Naive thymus-derived CD4-positive, alpha-beta T cell (primary cell): ENCODE measurements at places on chromosomes 3 and 15. TPM values are rescaled to one million over a fixed set of nuclear protein-coding genes. Genes with fewer than 3 reads are reported as not detected.

DNA sequence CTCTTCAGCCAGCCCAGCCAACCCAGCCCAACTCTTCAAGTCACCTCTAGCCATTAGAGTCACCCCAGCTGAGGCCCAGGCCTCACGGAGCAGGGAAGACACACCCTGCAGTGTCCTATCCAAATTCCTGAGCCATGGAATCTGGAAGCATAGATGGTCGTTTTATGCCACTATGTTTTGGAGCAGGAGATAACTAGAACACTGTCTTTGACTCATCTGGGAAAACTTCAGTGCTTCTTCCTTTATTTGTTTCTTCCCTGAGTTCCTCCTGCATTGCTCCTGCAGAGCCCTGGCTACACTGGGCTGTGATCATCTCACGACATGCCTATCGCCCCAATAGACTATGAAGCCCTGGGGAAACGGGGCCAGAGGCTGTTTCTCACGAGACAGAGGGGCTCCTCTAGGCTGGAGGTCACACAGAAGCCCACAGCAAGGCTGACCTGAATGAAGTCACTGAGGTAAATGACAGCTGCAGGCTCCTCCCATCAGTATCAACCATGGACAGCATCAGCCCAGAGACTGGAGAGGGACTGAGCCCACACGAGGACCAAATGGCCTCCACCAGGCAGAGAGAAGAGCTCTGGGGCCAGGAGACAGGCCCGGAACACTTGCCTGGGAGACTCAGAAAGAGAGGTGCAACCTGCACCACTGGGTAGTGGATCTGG lies 22.7 kb downstream of the CRABP1 start:
- no peak overlapping the region for H3K27ac ChIP-seq
- no peaks in the 10 kb centered on the region for H3K36me3 ChIP-seq
- H3K4me1 ChIP-seq: no peaks in the 10 kb centered on the region

GRCh38 chr15:98776607-98777281 lies 128.4 kb downstream of the IGF1R start:
- H3K36me3 ChIP-seq: no peaks in the 10 kb centered on the region
- H3K4me1 ChIP-seq: no peaks in the 10 kb centered on the region
- no peak for DNase-seq
- H3K4me3 ChIP-seq: no peak overlapping the region
- H3K27ac ChIP-seq: no peak overlapping the region

DNA sequence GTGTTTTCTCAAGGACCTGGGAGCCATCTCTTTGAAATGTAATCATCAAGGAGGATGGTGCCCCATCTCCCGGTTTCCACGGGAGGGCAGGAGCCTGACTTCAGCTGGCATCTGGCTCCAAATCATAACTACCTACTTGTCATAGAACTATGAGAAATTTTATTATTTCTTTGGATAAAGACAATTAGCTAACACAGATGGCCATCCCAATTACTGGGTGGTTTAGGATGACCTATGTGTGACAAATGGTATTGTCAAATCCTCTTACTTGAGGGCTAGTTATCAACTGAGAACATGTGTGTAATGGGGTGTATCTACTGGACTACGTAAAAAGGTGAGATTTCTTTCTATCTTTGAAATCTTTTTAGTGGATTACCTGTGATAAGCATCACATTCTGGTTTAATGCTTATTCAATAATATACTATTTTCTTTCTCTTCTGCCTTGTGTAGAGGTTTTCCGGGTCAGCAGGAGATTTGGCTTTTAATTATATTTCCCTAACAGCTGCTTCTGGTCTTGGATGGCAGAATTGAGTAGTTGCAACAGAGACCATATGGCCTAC lies 15.3 kb upstream of the PARP14 start:
- no peak for DNase-seq
- H3K4me1 ChIP-seq: no peaks in the 10 kb centered on the region
- H3K36me3 ChIP-seq: no peaks in the 10 kb centered on the region

The HMCES gene
- 52.2 TPM for total RNA-seq

DNA sequence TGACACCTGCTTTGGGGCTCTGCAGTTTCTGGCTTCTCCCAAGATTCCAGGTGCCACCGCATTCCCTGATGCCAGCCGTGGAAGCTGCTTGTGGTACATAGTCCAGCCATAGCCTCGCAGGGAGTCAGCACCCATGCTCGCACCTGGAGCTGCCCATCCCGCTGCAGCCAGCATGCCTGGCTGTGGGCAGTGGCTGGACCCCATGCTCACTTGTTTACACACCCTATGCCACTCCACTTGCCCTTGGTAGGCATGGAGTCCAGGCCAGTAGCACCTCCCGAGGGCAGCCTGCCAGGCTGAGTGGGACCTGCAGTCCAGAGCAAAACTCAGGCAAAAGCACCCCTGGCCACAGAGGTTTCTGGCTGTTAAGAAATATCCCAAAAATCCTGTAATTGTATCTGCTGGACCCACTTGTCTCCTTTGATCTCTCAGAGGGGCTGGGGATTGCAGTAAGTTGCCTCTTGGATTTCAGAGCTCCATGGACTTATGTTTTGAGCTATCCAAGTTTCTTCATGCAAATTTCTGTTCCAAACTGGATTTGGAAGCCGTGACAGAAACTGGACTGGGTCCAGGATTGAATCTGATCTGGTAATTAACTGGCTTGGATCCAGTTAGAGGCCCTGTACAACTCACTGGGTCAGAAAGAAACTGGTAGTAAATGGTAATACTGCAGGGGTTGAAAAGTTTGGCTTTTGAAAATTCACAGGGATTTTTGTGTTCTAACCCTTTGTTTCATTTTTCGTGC lies 149.3 kb downstream of the FMN1 start:
- H3K36me3 ChIP-seq: no peaks in the 10 kb centered on the region
- no peaks in the 10 kb centered on the region for H3K27me3 ChIP-seq
- DNase-seq: no peak

DNA sequence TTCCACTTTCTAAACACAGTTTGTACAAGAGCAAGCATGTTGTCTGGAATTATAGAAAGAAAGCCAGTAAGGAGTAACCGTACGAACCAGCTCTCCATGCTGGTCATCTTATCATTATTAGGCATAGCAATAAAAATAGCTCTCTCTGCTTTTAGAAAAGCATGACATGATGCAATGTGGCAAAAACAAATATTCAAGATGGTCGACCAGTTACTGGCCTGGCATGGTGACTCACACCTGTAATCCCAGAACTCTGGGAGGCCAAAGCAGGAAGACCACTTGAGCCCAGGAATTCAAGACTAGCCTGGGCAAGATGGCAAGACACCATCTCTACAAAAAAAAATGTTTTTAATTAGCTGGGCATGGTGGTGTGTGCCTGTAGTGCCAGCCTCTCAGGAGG lies 2.6 kb upstream of the MAP4 start:
- no peak overlapping the region for H3K4me3 ChIP-seq
- no peak overlapping the region for H3K27ac ChIP-seq
- H3K4me1 ChIP-seq: peaks cover 13% of the 10 kb centered on the region
- DNase-seq: no peak

- H3K4me1 ChIP-seq: no peaks in the 10 kb centered on the region
- no peaks in the 10 kb centered on the region for H3K27me3 ChIP-seq
- H3K36me3 ChIP-seq: no peaks in the 10 kb centered on the region
- H3K27ac ChIP-seq: no peak overlapping the region
Measured at GRCh38 chr3:156298938-156299337, 178.6 kb downstream of the KCNAB1 start.

- no peak overlapping the region for H3K4me3 ChIP-seq
- no peak for DNase-seq
- no peaks in the 10 kb centered on the region for H3K36me3 ChIP-seq
- no peaks in the 10 kb centered on the region for H3K27me3 ChIP-seq
- H3K4me1 ChIP-seq: no peaks in the 10 kb centered on the region
- no peak overlapping the region for H3K27ac ChIP-seq
Measured at GRCh38 chr3:134874737-134875413, 79.8 kb downstream of the EPHB1 start.

The NGLY1 gene
- 76.3 TPM for total RNA-seq

DNA sequence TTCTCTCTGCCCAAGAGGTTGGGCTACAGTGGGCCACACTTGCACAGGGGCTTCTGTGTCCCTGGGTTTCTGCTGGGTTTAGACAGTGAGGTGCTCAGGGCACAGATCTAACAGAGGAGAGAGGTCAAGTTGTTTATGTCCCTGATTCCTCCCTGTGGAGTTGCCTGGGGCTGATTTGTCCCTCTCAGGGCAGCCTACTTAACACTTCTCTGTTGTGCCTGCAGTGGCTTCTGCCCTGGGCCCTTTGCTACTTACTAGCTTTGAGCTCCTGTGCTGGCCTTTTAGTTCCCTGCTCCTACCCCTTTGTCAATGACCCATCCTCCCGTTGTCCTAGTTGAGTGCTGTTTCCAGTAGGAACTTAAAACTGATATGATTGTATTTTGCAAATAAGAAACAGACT lies 114.0 kb upstream of the RGMA start:
- no peaks in the 10 kb centered on the region for H3K36me3 ChIP-seq
- no peaks in the 10 kb centered on the region for H3K4me1 ChIP-seq
- no peaks in the 10 kb centered on the region for H3K27me3 ChIP-seq

GRCh38 chr3:69426967-69427304 lies 41.0 kb upstream of the FRMD4B start:
- no peak overlapping the region for H3K4me3 ChIP-seq
- H3K27ac ChIP-seq: no peak overlapping the region
- H3K4me1 ChIP-seq: no peaks in the 10 kb centered on the region
- H3K36me3 ChIP-seq: no peaks in the 10 kb centered on the region

The DUOXA1 gene
- total RNA-seq: 0.49 TPM

The FILIP1L gene
- total RNA-seq: not detected

The ECE2 gene
- not detected for total RNA-seq

The PPP4R2 gene
- 87.0 and 88.2 TPM in 2 replicates for total RNA-seq

- H3K36me3 ChIP-seq: no peaks in the 10 kb centered on the region
- no peak for DNase-seq
- H3K4me1 ChIP-seq: no peaks in the 10 kb centered on the region
- no peak overlapping the region for H3K27ac ChIP-seq
- H3K27me3 ChIP-seq: no peaks in the 10 kb centered on the region
Measured at GRCh38 chr3:29618395-29619282, 337.8 kb downstream of the RBMS3 start.
